ENCODE measurements at places on chromosomes 2 and 18.

DNA sequence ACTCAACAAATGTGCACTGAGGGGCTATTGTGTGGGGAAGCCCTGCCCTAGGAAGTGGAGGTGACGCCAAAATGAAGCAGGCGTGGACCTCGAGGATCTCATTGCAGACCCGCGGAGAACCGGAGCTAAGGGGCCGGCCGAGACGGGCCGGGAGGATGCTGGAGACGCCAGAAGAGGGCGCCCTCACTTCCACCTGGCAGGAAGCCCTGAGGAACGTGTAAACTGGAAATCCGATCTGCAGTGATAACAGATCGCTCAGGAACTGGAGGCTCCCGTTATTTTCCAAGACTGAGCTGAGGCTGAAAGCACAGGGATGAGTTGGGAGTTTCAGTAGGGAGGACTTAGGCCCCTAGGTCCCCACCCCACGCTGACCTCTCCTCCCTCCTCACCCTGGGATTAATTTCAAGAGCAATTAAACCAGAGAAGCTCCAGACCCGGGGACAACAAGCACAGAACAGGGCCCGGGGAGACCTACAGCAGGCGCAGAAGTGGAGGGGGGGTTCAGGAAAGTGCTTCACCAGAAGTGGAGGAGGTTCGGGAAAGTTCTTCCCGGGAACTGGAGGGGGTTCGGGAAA is 7.7 kb upstream of the COL6A3 start:
- DNase-seq, result no peak

DNA sequence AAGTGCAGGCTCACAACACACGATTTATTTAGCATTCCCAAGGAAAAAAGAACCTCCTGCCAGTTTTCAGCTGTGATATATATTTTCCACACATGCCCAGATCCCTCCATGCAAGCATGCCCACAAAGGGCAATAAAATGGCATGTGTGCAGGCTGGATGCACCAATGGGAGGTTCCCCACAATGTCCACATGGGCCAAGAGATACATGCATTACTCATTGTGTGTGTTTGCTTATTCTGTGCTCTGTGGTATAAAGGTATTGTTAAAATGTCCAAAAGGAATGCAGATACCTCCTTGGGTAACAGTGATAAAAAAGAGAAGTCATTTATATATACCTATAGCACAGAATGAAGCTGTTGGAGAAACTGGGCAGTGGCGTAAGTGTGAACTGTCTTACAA is 207.4 kb downstream of the FHOD3 start:
- no peak for DNase-seq

DNA sequence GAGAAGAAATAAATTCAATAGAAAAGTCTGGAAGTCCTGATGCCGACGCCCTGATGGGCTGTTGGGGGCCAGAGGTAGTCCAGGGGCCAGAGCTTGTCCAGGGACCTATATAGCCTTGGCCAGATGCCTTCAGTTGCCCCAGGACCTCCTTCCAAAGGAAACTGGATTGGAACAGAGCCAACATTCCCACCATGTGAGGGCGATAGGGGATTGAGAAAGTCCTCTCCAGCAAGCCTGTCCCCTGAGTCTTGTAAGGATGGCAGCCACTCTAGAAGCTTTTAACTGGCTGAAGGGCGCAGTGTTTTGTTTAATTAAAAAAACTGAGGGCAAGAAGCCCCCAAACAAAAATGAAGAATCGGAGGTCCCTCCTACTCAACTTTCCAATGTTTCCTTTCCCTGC is 54.9 kb upstream of the CDCA7 start:
- DNase-seq, result no peak

DNA sequence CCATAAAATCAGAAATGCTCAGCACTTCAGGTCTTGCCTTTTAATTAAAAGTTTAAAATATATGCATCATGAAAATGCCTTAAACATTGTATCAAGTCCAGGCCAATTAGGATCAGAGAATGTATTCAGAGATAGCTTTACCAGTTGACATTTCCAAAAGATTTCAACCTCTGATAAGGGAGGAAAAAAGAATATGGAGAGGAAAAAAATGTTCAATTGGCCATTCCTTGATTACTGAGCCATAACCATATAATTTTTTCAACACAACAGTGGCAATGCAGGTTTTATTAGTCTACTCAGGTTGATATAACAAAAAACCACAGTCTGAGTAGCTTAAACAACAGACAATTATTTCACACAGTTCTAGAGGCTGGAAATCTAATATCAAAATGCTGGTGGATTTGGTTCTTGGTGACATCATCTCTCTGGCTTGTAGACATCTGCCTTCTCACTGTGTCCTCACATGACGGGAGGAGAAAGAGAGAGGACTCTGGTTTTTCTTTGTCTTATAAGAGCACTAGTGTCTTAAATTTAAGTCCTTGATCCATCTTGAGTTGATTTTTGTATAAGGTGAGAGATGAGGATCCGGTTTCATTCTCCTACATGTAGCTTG is 111.9 kb downstream of the IRS1 start:
- no peak for DNase-seq

DNA sequence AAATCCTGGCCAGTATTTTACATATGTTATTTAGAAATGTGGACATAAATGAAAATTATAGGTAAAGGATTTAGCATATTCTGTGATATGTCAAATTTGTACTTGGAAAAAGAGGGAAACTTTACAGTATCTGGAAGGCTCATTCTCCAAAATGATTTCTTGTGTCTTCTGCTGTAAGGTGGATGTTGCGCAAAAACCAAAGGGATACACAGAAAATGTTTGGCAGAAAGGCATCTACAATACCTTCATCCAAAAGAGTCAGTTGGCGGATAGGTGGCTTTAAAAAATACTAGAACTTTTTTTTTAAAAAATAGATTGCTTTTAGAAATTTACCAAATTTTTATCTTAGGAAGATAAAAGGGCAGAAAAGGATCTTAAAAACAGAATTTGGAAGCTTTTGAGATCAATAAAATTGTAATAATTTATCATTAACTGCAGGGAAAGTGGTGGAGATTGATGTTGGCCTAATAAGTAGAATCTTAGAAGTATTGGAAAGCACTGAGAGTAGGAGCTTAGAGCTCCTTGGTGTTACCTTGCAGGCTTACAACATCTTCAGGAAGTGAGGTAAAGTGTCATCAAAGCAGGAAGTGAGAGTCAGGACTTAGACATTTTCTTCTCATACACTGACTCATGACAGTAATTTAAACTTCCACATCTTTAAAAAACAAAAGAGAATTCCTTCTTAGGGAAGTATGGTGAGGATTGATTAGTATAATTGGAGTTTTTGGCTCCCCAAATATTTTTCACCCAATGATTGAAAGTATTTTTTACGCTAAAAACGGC is 2.1 kb downstream of the NABP1 start:
- no peak for DNase-seq

DNA sequence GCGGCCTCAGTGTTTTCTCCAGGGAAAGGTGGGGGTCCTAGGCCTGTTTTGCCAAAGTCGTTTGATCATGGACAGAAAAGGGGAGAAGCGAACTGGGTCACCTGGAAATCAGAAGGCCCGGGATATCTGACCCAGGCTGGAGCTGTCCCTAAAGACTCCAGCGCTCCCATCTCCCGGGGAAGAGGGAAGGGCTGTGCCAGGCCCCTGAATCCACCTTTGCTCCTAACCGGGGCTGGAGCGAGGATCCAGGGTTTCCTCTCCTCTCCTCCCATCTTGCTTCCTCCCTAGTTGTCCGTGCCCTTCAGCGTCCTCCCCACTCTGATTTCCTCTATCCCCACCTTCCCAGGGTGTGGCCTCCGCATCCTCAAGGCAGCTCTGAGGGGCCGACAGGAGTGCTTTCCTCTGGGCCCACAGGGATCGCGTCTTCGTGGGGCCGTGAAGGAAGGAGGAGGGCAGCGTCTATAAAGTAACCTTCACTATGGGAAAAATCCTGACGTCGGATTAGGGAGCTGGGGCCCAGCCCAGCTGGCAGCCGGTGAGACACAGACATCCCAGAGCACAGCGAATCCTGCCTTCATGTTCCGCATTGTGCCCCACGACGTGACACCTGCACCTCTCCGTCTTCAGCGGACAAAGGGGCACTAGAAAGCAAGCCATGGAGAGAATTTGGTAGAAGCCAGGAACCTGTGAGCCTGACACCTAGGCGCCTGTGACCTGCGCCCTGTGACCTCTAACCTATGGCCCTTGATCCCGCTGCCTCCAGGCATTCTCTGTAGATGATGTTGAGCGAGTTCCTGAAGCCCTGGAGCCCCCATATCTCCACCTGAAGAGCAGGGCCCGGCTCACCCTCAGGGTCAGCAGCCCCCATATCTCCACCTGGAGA is 212.7 kb upstream of the SALL3 start:
- no peak for DNase-seq

- no peak for DNase-seq
Measured at GRCh38 chr2:221243771-221244170, 328.3 kb downstream of the EPHA4 start.

- DNase-seq, result no peak
Measured at GRCh38 chr2:215617060-215617824, 181.4 kb upstream of the FN1 start.

DNA sequence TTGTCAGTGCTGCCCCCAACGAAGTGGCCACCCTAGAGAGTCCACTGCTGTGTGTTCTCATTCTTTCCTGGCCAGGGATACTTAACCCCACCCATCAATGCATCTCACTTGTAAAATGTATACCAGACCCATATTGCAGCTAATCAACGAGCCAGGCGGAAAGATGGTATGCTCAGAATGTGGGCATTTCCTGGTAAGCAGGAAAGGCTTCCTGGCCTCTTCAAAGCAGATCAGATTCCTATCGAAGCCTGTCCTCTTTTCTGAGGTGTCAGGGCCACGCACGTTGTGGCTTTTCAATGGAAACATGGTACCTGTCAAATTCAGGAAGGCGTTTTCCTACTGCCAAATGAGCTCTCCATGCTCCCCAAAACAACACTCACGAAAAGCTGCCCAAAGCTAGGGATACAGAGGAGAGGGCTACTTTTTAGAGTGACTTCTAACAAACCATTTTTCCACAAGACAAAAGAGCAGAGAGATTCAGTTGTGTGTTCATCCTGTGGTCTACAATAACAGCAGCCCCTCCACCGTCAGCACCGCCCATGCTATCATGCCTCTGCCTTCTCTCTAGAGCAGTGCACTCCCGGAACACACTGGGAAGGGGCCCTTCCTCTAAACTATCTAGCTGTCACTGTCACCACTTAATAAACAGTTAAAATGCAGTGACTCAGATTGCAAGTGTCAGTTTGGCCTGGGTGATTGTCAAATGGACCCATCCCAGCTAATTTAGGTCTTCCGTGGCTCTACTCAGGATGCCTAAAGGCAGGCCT is 535.1 kb downstream of the RNF144A start:
- DNase-seq, result no peak

- no peak for DNase-seq
Measured at GRCh38 chr2:38631976-38632375, 29.2 kb upstream of the HNRNPLL start.

GRCh38 chr2:40004336-40004735 is 225.3 kb upstream of the THUMPD2 start:
- no peak for DNase-seq

GRCh38 chr2:54088191-54088634 is 27.2 kb upstream of the ACYP2 start:
- no peak for DNase-seq

DNA sequence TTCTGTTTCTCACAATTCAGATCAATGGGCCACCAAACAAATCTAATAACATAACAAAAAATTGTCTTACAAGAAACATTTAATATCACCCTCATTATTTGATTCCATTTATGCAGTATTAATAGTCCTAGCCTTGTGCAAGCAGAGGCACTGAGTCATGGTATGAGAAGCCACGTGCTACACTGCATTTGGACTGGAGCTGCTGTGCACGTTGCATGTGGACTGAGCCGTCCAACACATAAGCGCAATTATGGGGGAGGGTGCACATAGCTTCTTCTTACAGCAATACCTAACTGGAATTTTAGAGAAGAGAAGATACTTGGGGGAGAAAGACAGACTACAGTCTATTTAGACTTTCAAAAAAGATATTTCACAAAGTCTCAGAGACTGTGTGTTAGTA is 329.6 kb upstream of the ID2 start:
- DNase-seq, result no peak

DNA sequence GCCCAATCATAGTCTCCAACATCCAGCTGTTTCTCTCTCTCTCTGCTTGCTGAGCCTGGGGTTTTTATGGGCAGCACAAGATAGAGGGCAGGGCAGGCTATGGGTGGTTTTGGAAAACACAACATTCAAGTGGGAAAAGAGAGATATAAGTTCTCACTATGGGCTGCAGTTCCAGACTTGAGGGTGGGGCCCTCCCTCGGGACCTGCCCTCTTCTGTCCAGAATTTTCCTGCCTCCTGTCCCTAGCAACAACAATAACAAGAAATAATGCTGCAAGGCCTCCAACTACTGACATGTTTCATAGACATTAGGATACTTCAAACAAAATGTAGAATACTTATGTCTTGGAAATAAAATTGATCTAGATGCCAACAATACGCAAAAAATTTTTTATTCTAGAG is 107.8 kb downstream of the C18orf54 start:
- no peak for DNase-seq

- DNase-seq, result no peak
Measured at GRCh38 chr2:195697681-195698220, 40.7 kb downstream of the SLC39A10 start.

DNA sequence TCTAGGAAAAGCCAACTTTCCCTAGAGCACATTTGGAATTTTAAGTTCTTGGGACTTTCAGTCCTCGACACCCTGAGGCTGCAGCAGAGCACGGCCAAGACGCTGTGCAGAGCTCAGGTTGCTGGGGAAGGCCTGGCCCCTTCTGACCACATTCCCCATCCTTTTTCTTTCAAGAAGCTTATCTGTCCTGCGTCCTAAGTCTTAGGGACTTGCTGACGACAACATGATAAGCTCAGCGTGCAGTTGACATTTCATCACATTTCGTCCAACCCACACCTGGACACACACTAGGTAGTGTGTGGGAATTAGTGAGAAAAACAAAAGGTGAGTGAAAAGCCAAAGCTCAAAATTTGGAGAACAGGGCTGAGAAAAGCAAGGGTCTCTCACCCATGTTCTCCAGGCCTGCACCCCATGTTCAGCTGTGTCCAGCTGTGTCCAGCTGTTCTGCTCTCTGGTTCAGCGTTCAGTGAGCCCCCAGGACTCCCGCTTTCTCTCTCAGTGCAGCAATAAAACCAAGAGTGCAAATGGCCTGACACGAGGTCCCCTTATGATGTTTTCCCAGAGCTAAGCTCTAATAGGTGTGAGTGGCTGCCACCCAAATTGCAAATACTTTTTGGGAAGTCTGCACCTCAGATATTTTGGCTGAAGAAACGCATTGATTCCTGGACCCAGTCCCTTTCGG is 101.9 kb downstream of the RGPD3 start:
- no peak for DNase-seq
